ENCODE measurements at places on chromosomes 1 and 21.

DNA sequence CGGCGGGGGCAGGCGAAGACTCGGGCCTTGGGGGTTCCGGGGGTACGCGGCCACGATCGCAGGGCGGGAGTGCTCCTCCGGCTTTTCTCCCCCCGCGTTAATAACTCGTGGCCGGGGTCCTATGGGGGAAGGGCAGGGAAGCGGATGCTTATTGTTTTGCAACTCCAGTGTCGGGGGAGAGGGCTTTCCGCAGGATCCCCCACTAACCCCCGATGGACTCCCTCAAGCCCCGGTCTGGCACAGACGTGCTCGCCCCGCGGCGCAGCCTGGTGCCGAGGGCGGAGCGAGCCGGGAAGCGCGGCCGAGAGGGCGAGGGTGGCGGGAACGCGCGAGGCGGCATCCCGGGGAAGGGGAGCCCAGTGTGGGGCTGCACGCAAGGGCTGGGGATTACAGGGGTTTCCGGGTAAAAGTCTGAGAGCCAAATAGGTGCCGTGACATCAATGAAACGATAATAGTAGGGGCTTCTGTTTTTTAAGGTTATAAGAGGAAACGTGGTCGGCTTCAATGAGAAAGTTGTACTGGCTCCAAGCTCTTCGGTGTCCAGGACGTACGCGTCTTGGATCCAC lies 772 bp downstream of the UCK2 start:
- DNase-seq, result peak; percentile 68

DNA sequence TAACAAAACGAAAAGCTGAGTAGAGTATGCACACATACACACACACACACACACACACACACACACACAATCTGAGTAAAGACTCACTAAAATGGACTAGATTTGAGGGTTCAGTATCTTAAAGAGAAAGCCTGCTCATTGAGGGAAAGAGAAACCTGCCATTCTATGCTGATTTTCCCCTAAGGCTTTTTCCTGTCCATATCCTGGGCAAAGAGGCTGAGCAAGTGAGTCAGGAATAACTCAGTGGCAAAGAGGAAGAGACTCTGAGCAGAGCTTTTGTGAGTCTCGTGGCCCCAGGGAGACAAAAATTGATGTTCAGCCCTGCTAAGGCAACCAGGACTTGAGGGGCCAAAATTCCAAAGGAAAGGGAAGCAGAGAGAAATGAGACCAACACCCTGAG lies 37.3 kb upstream of the RUNX1 start:
- DNase-seq, result no peak

- no peak for DNase-seq
Measured at GRCh38 chr1:207459008-207459407, 4.9 kb downstream of the CR2 start.

DNA sequence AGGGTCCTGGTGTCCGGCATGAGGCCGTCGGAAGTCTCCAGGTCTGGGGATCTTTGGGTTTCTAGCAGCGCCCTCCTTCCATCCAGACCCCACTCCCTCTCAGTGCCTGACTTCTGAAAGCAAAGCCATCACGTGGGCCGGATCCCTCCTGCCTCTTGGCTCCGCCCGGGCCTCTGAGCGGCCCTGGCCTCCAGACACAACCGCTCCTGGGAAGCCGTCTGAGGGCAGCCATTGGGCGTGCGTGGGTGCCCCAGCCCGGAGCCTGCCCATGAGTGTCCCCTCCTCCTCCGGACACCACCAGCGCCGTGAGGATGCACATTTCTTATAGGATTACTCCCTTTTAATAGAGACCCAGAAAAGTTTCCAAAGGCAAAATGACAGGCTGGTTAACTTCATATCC lies 137.0 kb upstream of the ARHGEF16 start:
- DNase-seq, result no peak

DNA sequence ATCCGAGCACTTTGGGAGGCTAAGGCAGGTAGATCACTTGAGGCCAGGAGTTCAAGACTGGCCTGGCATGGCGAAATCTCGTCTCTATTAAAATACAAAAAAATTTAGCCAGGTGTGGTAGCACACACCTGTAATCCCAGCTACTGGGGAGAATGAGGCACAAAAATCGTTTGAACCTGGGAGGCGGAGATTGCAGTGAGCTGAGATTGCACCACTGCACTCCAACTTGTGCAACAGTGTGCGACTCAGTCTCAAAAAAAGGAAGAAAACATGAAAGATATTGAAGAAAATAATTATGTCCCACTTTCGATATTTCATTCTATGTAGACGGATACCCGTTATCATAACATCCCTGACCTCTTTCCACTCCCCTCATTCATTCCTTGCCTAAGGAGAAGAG lies 19.2 kb downstream of the TUT4 start:
- no peak for DNase-seq

DNA sequence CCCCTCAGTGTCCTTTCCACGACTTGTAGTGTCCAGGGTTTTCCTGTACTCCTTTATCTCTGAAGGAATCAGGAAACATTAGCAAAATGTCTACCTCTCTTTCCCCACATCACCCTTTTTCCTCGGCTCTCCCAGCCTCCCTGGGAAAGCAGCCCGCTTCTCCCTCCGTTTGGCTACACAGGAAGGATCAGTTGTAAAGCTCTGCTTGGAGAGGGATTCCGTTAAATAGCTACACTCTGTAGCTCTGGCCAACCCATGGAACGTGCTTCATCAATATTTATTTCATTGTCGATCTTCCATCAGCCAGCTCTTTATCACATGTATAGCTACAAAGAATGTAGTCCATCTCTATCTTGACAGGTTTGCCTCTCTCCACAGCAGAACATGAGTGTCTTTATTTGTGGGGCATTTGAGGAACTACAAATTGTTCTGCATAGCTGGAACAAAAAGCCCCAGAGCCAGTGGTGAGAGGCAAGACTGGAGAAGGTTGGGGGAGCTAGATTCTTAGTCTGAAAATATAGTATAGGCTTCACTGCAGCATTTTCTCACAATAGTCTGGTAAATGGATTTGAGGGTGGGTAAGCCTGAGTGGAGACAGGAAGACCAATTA lies 191.8 kb downstream of the SLC35F3 start:
- DNase-seq, result no peak

DNA sequence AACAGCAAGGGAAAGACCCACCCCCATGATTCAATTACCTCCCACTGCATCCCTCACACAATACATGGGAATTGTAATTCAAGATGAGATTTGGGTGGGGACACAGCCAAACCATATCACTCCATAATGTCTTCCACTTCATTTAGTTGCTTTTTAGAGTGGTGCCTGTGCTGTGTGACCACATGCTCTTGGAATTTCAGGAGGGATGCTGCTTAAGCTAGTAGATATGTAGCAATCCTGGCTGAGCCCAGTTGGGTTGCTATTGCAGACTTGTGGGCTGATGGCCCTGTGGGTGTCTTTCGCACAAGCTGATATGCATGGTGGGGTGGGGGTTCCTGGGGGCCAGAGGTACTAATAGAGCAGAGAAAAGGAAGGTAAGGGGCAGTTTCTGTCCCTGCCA lies 160.4 kb upstream of the SYT6 start:
- DNase-seq, result no peak

DNA sequence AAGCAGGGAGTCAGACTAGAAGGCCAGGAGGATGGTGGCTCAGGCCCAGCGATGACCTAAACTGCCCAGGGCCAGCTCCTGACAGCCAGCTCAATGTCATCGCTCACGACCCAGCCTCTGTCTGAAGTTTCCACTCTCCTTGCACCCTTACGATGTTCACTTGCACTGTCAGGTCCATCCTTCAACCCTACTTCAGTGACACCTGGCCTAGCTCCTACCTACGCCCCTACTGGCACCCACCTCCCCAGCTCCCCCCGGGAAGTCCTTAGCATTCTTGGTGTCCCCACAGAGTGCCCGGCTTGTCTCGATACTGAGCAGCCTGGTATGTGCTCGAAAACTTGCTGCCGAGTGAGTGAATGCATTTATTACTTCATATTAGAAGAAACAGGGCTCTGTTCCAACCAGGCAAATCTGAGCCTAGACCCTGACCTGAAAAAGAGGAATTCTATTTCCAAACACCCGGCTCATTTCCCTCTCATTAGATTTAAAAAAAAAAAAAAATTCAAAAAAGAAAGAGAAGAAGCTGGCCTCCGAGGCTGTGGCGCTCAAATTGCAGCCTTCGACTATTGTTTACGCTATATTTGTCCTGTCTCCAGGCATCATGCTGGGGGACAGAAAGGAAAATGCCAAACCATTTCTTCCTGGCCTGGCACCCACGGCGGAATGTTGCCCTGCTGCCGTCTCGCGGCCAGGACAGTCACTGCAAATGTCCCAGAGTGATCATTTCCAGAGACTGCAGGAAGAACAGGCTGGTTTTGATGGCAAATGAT lies 29.8 kb upstream of the LRRC38 start:
- no peak for DNase-seq

DNA sequence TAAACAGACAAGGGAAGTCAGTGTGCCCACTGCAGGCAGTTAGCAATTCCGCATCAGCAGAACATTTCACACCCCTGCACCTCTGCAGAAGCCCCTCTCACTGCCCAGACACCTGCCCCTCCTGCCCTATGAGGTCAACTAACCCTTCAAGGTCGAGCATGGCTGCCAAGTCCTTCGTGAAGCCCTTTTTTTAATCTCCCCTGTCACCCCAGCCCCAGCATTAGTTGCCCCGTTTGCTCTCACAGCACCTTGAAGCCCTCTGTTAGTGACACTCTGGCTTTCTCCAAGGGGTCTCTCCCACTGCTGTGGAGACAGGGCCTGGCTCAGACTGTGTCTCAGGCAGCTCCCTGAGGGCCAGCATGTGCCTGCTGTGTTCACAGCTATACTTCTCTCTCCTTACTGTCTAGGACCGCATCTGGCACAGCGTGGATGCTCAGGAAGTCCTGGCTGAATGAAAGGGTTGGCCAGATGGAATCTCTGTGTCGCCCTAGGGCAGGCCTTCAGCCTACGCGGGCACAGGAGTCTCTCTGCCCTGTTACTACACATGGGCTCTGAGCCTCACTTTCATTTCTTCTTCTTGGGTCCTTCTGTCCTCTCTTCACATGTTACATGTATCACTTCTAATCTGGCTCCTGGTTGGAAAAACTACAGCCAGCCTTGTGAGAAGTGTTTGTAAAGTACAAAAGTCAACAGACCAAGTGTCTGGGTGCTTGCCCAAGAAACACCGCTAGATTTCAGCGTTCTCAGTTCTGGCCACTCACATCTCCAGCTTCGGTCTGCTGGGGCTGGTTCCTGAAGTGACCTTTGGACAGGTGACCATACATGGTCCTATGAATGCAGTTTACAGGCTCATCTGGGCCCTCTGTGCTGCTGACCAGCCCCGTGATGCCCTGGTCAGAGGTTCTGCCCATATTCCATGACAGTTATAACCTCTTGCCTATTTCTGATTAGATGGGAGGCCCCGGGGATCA lies 19.7 kb downstream of the SLC2A1 start:
- no peak for DNase-seq

DNA sequence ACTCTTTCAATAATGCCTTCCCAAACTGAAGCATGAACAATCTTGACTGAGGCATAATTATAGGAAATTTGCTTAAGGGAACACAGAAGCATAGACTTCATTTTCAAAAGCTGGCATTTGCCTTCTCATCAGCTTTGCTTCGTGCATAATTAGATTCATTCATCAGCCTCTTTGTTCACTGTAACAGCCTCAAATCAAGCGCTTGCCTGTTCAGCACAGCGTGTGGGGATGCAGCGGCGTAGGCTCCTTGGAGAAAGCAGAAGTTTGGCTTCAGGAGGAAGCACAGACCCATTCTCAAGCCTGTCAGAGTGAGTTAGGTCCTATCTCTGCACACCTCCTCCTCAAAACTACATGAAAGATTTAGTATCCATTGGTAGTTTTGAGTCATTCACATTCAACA lies 246.4 kb upstream of the MAP1LC3C start:
- no peak for DNase-seq

- DNase-seq, result no peak
Measured at GRCh38 chr1:241167121-241167630, 189.8 kb downstream of the RGS7 start.

DNA sequence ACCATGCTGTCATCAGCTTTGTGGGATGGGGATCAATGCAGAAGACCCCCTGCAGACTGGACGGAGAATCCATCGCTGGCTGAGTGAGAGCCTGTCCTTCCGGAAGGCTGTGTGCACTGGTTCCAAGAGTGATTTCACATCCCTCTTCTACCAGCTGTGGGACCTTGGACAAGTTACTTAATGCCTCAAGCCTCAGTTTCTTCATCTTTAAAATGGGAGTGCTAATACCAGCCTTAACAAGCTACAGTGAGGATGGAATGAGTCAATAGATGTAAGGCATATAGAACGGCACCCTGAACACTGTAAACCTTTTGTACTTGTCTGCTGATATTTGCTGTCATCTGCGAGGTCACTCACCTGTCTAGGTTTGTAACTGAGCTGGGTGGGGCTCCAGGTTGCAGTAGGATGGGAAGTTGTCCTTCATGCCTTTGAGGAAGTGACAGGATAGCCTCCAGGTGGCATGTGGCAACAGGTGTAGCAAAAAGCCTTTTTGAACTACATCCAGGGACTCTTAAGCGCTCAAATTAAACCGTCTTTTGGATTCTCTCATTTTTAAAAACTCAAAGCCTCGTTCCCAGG lies 27.5 kb downstream of the TMEM51 start:
- no peak for DNase-seq

GRCh38 chr1:217776693-217777092 lies 145.5 kb downstream of the SPATA17 start:
- DNase-seq, result no peak

DNA sequence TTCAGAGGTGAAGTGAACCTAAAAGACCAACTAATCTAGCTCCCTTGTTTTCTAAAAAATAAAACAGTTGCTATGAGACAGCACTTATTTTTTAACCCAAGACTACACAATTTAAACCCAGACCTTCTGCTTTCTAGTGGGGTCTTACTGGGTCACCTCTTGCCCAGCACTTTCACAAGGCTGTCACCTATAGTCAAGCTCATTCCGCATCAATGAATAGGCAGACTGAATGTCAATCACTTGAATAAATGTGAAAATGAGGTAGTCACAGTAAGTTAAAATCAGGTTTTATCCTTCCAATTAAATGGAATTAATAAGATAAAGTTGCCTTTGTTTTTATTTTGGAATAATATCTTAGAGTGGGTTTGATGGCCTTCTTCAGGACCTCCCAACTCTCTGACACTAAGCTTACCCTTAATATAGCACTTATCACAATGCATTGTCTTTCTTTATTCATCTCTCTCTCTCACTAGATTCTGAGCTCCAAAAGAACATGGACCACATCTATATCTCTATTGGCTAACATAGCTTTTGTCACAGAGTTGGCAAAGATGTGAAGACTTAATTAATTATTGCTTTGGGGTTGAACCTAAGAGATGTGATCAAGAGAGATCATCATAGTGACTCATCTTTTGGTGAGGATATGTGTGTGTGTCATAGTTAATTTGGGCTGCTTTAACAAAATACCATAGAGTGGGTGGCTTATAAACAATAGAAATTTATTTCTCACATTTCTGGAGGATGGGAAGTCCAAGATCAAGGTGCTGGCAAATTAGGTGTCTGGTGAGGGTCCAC lies 248.7 kb upstream of the DAB1 start:
- DNase-seq, result no peak

GRCh38 chr1:228022571-228023293 lies 15.9 kb downstream of the WNT3A start:
- DNase-seq, result no peak

DNA sequence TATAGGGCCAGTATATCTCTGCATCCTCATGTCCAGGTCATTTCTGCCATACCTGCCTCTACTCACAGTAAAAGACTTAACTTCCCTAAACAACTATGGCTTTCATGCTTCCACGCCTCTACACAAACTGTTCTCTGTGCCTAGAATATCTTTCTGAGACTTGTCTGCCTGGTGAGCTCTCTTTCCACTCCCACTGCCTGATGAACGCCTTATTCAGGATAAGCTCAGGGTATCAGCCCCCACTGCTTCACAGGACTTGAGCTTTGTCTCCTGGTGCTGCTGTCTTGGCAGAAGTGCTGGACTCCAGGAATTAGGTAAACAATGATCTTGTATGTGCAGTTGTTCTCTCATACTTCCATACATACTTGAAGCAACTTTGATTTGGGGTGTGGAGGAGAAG lies 4.8 kb upstream of the DDX20 start:
- no peak for DNase-seq

Measured in CMK (cell line).